Mucosa of gallbladder (tissue), 1 donor: ENCODE measurements at places on chromosomes 16 and 17.
A peak's percentile ranks its signal among the peaks of the same experiment; 100 is the strongest.

DNA sequence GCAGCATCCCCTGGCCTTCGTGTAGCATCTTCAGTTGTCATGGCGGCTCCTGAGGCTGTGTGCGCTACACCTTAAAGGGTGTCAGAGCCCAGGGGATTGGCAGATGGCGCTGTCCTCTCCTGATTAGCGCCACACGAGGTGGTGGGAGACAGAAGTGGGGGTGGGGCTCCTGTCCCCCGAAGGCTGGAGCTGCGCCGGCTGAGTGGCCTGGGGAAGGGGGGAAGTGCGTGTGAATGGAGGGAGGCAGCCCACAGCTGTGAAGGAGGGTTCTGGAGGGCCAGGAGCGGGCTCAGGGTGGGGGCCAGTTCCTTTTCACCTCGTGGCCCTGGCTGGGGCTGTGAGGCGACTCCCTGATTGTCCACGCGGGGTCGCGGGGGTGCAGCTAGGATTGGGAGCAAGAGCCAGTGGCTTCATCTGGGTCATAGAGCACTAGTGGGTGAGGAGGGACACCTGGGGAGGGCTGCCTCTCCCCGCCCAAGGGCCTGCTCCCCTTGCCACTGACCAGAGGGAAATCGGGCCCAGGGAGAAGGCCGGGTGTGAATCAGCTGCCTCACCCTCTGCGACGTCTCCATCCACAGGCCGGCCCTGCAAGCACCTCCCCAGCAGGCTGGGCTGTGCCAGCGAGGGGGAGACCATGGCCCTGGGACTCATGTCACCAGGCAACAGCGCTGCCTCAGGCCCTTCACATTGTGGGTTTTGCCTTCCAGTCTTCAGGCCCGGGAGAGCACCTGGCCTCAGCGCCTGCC is 14.1 kb downstream of the BAHCC1 start:
- no peak for DNase-seq

GRCh38 chr16:21656795-21657768 is 4.7 kb upstream of the IGSF6 start:
- DNase-seq: no peak

DNA sequence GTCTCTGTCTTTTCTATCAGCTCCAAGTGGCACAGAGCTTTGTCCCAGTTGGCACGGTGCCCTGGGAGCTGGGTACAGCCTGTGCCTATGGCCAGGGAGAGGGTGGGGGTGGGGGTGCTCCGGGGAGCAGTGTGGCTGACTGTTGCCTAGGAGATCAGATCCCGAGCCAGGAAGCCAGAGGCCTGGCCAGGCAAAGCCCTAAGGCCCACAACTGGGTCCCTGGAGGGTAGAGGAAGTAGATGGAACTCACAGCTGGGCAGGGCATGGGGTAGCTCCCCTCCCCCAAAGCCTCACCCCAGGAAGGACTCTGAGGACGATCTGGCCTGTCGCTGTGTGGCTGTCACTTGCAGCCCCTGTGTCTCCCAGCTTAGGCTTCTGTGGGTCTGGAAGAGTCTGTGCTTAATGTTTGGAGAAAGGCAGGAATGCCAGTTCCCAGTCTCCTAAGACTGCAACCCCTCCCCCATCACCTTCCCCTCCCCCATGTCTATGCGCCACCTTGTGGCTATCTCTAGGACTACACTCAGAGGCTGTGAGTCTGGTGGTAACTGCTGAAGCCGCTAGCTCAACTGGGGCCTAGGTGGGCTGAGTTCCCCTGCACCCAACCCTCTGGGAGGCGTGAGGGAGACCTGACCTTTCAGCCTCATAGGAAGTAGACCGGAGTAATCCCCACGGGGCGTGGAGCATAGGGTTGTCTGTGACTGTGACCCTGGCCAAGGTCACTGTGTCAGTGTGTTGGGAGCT is 12.6 kb downstream of the THRA start:
- DNase-seq: peak; percentile 77

DNA sequence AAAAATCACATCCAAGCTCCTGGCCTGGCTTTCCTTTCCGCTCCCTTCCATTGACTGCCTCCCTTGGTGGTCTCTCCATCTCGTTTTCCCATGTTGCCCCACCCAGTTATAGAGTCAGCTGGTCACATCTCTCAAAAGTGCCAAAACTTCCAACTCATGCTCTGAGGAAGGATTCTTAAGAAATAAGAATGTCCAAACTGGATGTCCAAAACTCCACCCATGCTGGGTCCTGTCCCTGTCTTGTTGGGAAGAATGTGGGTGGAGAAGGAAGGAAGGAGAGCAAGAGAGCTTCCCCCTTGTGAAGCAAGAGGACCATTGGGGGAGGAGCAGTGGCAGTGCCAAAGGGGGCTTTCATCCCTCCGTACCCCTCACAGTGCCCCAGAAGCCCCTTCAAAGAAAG is 44.6 kb upstream of the MAP3K14 start:
- DNase-seq: no peak

DNA sequence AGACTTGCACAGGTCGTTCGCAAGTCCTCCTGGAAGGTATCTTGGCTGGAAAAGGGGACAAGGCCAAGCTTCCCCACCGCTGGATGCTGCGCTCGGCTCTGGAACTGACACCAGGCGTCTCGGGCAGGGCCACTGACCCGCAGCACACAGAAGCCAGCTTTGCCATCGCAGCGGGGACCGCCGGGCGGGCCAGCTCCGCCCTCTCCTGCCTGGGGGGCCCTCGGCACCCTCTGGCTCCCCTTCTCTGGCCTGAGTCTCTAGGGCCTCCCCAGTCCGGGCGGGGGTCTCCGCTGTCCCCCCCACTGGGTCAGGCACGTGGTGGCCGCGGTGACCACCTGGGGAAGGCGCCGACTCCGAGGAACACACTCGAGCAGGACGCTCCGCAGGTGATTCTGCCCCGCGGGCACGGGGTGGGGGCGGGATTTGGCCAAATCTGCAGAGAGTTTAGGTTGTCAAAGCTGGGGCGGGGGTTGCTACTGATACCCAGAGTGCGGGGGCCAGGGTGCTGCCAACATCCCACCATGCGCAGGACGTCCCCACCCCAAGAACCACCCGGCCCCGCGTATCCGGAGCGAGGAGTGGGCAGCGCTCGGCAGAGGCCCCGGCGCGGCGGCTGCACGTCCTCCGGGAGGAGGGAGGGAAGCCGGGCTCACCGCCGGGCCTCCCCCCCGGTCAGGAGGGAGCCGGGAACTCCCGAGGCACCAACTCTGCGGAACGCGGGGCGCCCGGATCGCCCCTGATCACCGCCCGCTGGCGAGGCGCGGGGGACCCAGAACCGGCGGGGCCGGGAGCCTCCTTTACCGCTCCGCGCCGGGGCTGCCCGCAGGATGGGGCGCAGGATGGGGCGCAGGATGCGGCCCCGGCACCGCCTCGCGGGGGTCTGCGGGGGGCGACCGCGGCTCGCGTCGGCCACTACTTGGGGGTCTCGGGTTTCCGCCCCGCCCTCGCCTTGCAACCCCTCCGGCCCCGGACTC is 744 bp upstream of the METRNL start:
- DNase-seq: no peak

DNA sequence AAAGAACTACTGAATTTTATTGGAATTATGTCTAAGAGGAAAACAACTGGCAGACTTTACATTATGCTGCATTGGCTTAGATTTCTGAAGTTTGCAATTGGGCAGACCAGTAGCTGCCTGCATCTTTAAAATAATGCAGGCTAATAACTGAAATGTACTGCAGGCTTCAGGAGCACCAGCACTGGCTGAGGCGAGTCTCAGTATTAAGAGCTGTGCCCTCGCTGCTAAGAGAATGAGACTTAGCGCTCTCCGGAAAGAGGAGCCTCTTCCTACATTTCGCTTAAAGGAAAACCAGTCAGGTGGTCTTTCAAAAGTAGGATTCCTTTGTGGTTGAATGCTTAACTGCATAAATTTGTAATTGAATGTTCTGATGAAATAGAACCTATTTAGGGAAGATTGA is 885 bp downstream of the CNTNAP4 start:
- DNase-seq: no peak
